ENCODE measurements at places on chromosomes 16 and 17. TPM values are rescaled to one million over a fixed set of nuclear protein-coding genes. Genes with fewer than 3 reads are reported as not detected.

- no peak for DNase-seq
Measured at GRCh38 chr16:54462771-54463170, 176.2 kb upstream of the IRX3 start.

DNA sequence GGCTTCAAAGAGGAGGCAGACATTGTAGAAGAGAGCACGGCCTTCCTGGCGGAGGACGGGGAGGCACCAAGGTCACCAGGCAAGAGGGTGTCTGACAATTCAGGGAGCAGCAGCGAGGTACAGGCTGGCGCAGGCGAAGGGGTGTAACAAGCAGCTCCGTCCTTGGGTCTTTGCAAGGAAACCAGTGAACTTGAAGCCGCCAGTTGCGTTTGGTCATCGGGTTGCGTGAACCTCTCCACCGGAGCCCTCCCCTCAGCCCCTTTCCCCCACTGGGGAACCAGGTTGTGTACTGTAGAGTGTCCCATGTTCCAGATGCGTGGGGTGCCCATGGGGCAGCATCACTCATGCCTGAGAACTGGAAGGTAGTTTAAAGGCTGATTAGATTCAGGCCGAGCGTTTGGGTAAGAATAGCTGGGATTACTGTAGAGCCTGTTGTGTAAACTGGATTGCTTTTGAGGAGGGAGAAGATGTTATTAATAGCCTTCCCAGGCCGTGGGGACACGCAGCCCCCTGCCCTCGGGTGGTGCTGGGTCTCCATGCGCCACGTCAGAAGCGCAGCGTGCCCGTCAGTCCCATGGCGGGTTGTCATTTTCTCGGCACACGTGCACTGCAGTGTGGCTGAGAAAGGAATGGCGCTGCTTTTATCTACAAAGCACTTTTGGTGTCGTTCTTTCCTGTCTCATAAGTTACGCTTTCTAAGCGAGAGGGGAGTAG is 2.5 kb downstream of the MRPL12 start:
- DNase-seq = no peak

GRCh38 chr16:11676799-11677198 is 8.5 kb downstream of the SNN start:
- DNase-seq = no peak

- DNase-seq = no peak
Measured at GRCh38 chr16:56038564-56039098, 152.7 kb upstream of the GNAO1 start.

DNA sequence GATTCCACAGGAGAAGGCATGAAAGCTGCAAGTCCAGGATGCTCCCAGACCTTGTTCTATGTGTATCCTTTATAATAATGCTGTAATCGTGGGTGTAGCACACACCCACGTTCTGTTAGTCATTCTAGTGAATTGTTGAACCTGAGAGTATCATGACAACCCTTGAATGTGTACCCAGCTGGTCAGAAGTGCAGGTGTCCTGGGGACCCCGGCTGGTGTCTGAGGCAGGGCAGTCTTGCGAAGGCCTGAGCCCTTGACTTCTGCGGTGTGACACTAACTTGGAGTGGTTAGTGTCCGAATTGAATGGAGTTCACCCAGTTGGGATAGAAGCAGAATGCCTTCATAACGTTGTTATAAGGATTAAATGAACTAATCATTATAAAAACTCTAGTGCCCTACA is 218.0 kb upstream of the TNRC6C start:
- no peak for DNase-seq

DNA sequence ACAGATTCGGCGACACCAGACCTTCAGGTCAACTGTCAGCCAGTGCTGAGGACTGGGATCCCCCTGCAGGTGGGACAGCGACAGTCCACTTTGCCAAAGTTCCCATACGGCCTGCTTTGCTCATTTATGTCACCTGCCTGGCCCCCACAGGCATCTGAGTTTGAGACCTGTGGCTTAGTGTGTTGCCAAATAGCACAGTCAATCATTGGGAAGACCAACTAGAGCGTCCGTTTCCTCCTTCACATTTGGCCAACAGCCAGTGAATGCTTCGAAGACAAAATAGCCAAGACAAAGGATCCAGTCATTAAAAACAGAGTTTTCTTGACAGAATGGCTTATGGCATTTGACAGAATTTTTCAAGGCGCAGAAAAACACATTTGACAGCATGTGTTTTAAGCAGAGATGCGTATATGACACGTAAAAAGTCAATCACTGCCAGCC is 113.8 kb downstream of the ABCC12 start:
- DNase-seq = no peak

NLE1 gene
- 23.7 TPM for total RNA-seq

TMEM100 gene
- total RNA-seq = 0.36 TPM

ASPA gene
- total RNA-seq = not detected

MARVELD3 gene
- total RNA-seq = not detected

SERPINF2 gene
- not detected for total RNA-seq

JPH3 gene
- not detected for total RNA-seq

TBC1D28 gene
- not detected for total RNA-seq
